ENCODE measurements at places on chromosomes 12 and 14.

DNA sequence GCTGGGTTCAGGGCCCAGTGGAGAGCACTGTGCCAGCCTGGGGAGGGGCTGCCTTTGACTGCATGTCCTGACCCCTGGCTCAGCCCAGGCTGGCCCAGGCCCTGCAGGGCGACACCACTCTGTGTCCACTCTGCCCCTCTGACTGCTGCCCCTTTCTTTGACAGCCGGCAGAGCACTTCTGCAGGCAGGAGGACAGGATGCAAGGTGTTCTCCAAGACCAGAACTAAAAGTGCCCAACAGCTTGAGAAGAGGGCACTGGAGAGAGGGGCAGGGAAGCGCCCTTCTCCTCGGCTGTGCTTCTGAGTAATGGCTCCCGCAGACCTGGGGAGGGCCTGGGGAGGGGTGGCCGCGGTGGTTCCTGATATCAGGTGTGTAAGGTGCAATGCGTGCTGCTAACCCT is 72.7 kb downstream of the WDR20 start:
- DNase-seq: no peak

DNA sequence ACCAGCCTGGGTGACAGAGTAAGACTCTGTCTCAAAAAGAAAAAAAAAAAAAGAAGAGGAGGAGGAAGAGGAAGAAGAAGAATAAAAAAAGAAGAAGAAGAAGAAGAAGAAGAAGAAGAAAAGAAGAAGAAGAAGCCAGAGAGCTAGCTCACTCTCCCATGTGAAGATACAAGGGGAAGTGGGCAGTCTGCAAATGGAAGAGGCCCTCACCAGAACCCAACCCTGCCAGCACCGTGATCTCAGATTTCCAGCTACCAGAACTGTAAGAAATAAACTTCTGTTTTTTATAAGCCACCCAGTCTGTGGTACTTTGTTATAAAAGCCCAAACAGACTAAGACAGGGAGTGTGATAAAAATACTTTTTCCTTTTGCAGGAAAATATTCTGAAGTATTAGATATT is 130.7 kb downstream of the ETNK1 start:
- DNase-seq: no peak

DNA sequence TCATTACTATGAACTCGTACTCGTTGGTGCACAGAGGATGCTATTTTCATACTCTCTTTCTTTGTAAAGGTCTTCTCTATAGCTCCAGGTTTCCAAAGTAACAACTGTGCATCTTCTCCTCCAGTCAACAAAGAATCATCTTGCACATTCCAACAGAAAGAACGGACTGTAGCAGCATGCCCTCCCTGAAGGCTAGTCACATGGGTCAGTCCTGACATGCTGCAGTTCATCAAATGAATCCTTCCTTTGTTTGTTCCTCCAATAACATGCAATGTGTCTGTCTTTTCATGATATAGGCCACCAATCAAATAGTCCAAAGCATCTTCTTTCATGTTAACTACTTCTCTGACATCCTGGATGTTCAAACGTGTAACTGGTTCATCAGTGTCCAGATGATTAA is 42.9 kb downstream of the WDR89 start:
- DNase-seq: no peak

GRCh38 chr12:33876618-33877017 is 145.7 kb upstream of the ALG10 start:
- DNase-seq: no peak

DNA sequence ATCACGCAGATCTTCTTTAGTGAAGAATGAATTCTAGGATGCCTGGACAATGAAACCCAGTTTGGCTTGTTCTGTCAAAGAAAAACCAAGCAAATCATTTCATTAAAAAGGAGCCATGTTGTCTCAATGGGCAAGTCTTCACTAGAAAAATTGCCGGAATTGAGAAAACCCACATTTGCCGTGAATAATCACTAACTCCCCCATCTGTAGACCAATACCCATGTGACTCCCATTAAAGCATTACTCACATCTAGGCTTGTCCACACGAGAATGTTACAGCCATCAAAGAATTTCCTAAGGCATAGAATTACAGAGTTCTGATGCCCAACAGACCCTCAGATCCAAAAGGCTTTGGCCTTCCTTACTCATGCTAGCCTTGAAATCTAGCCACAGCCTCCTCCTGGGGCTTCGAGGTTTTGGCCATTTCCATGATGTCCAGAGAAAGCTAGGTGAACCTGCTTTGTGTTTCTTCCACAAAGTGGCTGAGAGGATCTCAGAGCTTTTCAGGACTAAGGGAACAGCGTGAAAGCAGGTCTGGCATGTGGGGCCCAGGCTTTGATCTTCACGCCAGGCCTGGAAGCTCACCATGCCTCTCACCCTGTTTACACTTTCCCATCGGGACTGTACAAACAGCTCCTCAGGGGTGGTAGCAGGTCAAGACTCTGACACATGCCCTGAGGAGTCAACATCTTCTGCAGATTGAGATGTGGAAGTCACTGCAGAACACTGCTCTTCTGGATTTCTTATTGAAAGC is 12.1 kb downstream of the SLC7A8 start:
- peak; percentile 47 for DNase-seq
